ENCODE measurements at places on chromosomes 16 and 17.

- peak; percentile 58 for DNase-seq
Observed at GRCh38 chr17:47265983-47266541, 12.4 kb downstream of the ITGB3 start.

DNA sequence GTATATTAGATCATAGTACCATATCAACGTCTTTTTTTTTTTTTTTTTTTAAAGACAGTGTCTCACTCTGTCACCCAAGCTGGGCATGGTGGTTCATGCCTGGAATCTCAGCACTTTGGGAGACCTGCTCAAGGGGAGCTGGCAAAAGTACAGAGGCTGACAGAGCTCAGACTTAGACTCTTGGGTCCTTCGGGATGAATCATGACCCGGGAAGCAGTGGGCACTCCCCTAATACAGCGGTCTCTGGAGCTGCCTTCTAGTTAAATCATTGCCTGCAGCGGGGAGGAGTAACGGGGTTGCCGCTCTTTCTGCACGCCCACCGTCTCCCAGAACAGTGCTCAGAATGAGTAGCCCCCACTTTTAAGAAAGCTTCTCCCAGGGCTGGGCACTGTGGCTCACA, 174.4 kb downstream of the CPPED1 start:
- no peak for DNase-seq

DNA sequence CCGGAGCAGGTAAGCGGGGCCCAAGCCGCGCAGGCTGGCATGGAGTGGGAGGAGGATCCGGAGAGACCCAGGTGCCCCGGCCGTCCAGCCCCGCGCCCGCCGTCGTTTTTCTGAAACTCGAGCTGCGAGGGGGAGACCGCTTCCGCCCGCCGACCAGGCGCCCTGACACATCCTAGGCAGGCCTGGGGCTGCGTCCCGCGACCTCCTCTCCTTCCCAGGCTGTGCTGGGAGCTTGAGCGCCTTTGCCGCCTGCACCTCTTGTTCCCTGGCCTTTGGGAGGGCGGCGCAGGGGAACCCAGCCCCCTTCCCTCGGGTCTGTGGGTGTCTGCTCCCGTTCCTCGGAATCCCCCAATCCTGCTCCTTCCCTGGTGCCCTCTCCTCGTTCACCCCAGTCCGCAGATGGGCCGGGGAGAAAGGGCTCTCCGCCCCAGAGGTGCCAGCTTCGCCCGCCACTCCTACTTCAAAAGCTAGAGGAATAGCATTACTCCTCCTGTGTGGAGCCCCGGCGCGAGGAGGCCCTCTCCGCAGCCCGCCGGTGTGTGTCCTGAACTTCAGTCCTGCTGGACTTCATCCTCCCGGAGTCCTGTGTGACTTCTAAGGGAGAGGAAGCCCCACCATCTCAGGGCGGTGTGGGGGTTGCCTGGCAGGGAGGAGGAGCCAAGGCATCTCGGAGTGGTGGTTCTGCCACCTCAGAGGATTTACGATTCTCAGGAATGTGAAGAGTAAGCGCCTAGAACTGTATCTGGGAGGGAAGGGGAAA, 1.0 kb downstream of the NHERF1 start:
- DNase-seq: no peak

DNA sequence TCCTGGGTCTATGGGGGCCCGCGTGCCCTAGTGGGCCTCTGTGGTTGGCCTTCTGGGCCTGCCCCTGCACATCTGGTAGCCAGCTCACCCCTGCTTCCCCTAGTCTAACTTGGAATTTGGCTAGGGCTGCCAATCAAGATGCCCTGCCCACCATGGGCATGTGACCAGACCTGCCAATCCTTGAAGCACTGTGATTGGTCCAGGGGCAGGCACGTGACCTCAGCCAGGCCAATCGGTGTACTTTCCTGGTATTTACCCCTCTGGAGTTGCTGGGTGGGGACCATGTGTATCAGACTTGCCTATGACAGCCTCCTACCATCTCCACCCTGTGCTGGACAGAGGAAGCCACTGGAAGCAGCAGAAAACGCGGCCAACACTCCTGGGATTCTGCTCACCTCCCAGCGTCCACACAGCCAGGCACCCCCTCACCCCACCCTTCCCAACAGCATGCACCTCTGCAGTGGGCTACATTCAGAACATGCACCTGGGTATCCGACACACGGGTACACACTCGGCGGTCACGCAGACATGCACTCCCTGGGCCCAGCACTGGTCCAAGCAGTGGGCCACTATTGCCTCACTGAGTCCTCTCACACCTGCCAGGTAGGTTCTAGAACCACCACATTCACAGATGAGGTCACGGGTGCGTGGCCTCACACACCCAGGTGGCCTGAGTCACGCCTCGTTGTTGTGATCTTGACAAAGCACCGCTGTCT, 96.9 kb downstream of the RBFOX3 start:
- DNase-seq: no peak

- DNase-seq: peak; percentile 51
Observed at GRCh38 chr16:53202398-53202797, 147.6 kb downstream of the CHD9 start.

GRCh38 chr17:83078378-83079351, 744 bp upstream of the METRNL start:
- DNase-seq: no peak

GRCh38 chr17:50558941-50559614, 1.4 kb upstream of the CACNA1G start:
- peak; percentile 65 for DNase-seq

DNA sequence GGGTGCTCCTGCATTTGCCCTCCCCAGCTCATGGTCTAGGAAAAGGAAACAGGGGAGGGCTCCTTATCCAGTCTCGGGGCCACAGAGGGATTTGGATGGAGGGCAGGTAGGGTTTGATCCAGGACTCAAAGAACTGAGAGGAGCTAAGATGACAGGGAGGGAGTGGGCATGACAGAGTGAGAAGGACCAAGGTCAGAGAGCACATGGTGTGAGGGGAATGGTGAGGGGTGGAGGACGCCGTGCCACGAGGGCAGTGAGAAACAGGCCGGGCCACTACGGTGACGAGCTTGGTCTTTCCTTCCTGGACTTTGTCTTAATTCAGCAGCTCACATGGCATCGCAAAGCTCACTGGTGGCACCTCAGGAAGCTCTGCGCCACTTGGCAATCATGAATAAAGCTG, 35.2 kb downstream of the IRF8 start:
- DNase-seq: no peak

- no peak for DNase-seq
Observed at GRCh38 chr17:32870027-32870670, 6.8 kb downstream of the MYO1D start.

GRCh38 chr17:164303-165235, 16.9 kb downstream of the DOC2B start:
- DNase-seq: peak; percentile 20

GRCh38 chr16:48911700-48912099, 301.7 kb upstream of the N4BP1 start:
- DNase-seq: no peak

DNA sequence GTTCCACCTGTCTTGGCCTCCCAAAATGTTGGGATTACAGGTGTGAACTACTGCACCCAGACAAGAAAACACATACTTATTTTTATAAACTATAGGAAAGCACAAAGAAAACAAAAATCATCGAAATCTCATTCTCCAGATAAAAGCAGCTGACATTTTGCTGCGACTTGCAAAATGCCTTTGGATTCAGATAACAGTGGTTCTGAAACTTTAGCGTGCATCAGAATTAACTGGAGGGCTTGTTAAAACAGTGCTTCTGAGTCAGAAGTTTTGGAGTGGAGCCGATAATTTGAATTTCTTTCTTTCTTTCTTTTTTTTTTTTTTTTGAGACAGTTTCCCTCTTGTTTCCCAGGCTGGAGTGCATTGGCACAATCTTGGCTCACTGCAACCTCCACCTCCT, 17.7 kb upstream of the GJD3 start:
- DNase-seq: no peak

GRCh38 chr16:8958344-8959167, 5.2 kb downstream of the USP7 start:
- DNase-seq: no peak

DNA sequence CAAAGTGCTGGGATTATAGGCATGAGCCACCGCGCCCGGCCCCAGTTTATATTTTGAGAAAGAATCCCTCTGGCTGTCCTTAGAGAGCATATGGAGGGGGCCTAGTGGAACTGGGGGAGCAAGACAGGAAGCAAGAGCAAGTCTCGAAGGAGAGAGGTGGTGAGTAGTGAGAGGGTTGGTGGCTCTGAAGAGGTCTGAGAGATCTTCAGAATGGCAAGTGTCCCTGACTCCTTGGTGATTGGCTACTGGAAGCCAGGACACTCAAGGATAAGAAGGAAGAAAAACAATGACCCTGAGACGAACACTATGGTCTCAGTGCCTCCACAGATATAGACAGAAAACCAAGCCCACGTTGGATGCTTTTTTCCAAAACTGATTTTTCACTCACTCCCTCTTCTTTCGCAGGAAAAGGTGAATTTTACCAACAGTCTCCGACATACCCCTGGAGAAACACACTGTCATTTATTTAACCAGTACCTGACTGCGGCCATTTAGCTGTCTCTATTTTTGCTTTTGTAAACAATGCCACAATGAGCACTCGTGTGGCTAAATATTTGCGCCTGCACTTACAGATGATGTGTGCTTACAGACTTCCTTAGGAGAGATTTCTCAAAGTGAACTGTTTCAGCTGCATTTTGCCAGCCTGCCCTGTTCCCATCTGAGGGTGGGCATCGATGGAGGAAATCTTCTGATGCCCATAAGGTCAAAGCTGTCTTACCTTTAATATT, 15.9 kb upstream of the DOK4 start:
- DNase-seq: no peak

DNA sequence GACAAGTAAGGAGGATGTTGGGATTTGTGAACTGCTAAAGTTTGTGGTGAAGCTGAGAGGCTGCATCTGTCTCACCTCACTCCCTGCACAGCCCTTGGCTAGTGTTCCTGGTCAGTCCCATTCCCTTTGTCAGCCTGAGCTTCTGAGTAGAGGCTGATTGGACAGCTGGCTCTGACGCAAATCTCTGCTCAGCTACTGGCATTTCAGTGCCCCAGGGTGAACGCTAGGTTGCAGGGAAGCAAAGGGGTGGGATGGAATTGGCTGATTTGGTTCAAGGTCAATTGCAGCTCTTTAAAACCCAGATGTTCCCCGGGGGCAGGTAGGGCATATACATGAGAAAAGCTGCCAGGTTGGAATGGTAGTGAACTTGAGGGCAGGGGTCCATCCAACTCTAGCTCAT, 23.1 kb upstream of the CNOT1 start:
- DNase-seq: no peak

- no peak for DNase-seq
Observed at GRCh38 chr16:3183445-3184139, 4.4 kb upstream of the OR1F1 start.

DNA sequence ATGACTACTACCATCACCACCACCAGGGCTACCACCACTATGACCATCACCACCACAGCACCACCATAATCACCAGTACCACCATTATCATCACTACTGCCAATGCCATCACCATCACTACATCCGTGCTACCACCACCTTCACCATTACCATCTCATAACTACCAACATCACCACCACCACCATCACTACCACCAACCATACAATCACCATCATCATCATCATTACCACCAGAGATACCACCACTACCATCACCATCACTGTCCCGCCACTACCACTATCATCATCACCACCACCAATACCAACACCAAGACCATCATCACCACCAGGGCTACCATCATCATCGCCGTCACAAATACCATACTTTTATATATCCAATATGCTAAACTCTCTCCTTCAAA, 369.6 kb upstream of the DYNLRB2 start:
- DNase-seq: no peak

DNA sequence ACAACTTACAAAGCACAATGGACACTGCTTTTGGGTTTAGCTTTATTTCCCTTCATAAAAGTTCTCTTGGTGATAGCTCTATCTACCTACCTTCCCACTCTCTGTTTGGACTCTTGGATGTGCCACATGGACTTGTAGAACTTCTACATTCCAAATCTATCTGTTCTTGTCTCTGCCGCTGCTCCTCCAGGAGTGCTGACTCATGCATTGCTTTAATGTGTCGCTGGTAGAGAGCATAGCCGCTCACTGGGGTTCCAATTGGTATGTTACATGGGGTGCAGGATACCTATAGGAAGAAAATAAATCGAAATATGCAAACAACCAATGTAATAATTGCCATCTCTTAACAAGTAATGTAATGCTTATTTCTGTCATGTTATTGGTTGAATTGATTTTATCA, 92.1 kb downstream of the TTC19 start:
- DNase-seq: no peak

DNA sequence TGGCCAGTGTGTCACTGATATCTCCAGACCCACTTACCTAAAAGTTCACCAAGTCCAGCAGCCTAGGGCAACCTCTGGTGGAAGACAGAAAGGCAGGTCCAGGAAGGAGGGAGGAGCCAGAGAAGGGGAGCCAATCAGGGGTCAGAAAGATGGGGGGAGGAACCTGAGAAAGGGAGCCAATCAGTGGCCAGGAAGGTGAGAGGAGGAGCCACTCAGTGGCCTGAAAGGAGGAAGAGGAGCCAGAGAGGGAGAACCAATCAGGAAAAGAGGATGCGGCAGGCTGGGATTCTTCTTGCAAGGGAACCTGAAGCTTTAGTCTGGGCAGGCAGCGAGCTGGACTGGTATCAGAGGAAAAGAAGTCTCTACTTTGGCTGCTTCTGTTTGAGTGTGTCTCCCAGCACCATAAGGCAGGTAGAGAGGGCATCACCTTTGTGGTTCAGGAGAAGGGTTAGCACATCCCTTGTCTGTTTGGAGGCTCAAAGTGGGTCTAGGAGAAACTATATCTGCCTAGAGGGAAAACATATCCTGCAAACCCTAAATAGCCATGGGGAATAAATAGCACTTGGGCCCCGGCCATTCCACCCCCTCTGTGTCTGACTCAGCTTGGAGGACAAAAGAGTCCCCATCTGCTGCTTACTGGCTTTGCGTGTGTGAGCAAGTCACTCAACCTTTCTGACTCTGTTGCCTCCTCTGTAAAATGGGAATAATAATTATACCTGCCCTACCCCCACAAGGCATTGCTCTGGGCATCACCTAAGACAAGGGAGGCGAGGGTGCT, 43.4 kb upstream of the CRHR1 start:
- DNase-seq: peak; percentile 14

GRCh38 chr16:21703589-21704174, 39.9 kb downstream of the OTOA start:
- DNase-seq: peak; percentile 24

DNA sequence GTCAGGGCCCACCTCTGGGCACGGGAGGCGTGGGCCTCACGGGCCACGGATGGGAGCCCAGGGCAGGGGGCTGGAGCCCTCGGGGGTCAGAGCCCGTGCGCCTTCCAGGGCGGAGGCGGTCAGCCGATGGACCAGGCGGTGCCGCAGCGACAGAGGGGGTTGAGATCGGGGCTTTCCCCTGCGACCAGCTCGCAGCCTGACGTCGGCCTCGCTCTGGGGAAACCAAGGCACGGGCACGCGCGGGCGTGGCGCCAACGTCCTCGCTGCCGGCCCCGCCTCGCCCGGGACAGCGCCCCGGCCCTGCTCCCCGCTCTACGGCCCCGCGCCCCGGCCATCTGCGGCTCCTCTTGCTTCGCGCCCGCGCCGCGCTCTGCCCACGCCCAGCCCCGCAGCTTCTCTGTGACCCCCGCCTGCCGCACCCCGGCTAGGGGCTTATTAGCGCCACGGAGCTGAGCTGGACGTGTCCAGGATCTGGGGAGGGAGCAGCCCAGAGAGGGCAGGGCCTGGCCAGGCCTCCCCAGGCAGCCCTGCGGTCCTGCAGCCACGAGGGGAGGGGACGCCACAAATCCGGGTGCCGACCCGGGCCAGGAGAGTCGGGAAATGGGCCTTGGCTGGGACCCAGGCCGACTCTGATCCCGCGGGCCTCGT, 13.5 kb downstream of the ACTG1 start:
- DNase-seq: no peak

GRCh38 chr16:50694206-50694605, 800 bp downstream of the NOD2 start:
- no peak for DNase-seq
